Caudate nucleus (tissue), 63 donors: ENCODE measurements at places on chromosomes 12 and 14.
A peak's percentile ranks its signal among the peaks of the same experiment; 100 is the strongest.

DNA sequence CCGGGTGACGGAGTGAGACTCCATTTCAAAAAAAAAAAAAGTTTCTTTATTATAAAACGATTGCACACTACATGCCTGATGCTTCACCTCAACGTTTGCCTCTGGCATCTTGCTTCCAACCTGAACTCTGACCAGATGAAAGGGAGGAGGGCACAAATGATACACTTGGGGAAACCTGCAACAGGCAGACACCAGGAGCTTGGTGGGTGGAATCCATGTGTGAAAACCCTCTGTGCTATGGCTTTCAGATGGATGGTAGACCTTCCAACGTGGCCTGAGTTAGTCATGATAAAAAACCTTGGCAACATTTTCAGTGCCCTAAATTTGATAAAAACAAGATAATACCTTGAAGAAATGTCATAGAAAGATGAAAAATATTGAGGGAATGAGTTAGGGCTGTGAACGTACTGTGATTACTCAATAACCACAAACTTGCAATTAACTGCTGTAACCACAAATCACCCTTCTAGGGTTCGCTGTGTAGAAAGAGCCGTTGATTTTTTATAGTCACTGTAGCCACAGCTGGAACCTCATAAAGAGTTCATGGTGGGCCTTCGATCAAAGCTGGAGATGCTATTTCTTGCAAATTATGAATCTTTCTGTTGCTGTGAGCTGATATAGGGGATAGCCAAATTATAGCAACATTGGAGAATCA is 26.1 kb upstream of the GZMB start:
- no peak for DNase-seq

- DNase-seq: no peak
Observed at GRCh38 chr12:116628989-116629388, 69.8 kb downstream of the MAP1LC3B2 start.

- no peak for DNase-seq
Observed at GRCh38 chr12:39297891-39298290, 145.0 kb downstream of the KIF21A start.

- peak; percentile 97 for DNase-seq
Observed at GRCh38 chr12:76763746-76764675, at the start of gene ZDHHC17. Gene ZDHHC17 (plus strand): TSS chr12:76764115. CDS start chr12:76764237, 122 bp downstream.

DNA sequence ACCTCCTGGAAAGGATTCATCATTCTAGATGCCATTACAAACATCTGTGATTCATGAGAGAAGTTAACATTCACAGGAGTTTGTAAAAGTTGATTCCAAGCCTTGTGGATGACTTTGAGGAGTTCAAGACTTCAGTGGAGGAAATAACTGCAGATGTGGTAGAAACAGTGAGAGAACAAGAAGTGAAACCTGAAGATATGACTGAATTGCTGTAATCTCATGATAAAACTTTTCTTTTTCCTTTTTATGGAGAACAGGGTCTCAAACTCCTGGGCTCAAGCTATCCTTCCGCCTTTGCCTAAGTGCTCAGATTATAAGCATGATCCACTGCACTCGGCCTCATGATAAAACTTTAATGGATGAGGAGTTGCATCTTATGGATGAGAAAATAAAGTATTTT is 64.5 kb upstream of the GTF2A1 start:
- no peak for DNase-seq

- no peak for DNase-seq
Observed at GRCh38 chr12:112097641-112098040, 10.9 kb downstream of the NAA25 start.

GRCh38 chr14:72567226-72567625 is 326.7 kb downstream of the DPF3 start:
- DNase-seq: no peak

DNA sequence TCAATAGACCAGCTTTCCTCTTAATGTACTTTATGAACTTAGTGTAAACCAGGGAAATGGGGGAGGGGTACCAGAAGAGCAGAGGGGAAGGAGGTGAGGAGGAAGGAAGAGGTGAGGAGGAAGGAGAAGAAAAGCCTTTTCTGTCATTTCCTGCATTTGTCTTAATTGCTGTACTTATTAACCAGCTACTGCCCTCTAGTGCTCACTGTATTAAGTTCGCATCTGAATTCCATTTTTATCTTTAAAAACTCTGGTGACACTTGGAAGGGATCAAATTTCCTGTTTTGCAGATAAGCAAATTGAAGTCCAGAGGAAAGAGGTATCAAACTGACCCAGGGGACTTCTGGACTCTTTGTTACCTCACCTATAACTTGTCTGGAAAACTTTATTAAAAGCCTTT is 22.2 kb downstream of the MANSC1 start:
- DNase-seq: no peak

GRCh38 chr14:95025941-95026340 is 131.4 kb downstream of the DICER1 start:
- DNase-seq: no peak

DNA sequence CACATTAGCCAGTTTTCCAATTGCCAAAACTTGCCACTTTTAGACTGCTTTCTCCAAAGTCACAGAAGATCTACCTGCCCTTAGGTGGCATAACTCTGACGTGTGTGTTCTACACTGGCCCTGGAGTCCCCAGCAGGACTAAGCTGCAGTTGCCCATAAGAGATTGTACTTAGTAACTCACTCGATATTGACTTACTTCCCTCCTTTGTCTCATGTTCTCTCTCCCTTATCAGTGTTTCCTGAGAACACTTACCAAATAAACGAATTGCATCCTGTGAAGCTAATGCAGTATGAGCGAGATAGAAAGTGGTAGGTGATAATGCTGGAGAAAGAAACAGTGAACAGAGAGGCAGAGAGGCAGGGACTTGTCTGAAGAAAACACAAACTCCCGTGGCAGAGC is 117.2 kb downstream of the NUAK1 start:
- DNase-seq: no peak

DNA sequence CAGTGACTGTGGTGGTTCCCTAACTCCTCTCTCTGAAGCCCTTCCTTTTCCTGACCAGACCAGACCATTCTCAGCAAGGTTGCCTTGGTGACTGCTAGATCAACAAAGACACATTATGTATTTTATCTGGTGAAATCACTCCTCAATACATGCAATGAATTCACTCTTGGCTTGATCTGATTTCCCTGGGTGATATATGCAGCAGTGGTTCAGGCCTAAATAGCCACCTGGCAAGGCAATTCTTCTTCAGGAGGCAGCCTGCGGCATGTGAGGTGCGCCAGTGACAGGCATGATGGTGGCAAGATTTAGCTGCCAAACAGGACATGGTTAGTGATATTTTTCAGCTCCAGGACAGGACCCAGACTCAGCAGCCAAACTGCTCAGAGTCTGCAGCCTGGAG is 350.3 kb upstream of the CCDC196 start:
- no peak for DNase-seq

- DNase-seq: no peak
Observed at GRCh38 chr14:80663541-80663940, 278.0 kb downstream of the CEP128 start.

- DNase-seq: no peak
Observed at GRCh38 chr14:57686304-57686703, 179.6 kb downstream of the SLC35F4 start.

GRCh38 chr14:81471062-81471461 is 62.6 kb downstream of the SEL1L start:
- DNase-seq: no peak

DNA sequence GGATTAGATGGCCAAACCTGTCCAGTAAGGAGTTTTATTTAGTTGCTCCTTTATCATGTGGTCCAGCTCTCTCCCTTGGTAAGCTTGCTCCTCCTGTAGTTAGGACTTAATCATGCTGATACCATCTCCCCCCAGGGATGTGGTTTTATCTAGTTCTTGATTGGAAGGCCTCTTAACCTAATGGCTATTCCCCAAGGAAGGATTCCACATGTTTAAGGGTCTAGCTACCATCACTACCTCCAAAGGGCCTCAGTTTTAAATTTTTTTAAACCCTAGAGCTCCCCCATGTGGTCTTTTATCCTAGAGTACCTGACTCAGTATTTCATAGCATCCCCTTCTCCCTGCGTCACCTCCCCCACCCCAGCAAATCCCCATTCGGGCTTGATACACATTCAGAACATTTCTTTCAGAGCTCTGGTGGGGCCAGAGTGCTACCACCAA is 22.5 kb downstream of the MAP3K12 start:
- DNase-seq: no peak

GRCh38 chr12:4431436-4431835 is 14.2 kb downstream of the FGF6 start:
- DNase-seq: no peak

DNA sequence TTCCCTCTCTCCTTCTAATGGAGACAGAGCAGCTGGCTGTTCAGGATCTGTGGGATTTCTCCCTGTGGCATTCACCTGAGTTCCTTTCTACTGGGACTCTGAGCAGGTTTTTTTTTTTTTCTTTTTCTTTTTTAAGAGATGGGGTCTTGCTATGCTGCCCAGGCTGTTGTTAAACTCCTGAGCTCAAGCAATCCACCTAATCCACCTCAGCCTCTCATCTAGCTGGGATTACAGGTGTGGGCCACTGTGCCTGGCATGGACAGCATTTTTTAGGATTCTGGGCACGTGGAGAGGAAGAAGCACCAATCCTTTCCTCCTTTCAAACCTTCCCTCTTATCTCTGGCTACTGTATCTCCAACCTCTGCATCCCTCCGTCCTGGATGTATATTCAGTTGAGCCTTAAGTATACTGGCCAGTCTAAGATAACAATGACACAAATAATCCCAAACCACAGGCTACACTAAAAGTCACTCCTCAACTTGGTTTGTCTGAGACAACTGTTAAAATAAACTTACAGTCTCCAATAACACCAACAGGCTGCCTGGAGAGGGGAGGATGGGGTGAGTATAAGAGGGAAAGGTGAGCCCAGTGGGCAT is 16.4 kb upstream of the CELA1 start:
- DNase-seq: no peak

- no peak for DNase-seq
Observed at GRCh38 chr12:95216711-95217376, 423 bp downstream of the FGD6 start.

GRCh38 chr12:67794161-67794560 is 145.6 kb downstream of the DYRK2 start:
- DNase-seq: no peak

- no peak for DNase-seq
Observed at GRCh38 chr12:50224026-50224692, 57.0 kb upstream of the CERS5 start.

DNA sequence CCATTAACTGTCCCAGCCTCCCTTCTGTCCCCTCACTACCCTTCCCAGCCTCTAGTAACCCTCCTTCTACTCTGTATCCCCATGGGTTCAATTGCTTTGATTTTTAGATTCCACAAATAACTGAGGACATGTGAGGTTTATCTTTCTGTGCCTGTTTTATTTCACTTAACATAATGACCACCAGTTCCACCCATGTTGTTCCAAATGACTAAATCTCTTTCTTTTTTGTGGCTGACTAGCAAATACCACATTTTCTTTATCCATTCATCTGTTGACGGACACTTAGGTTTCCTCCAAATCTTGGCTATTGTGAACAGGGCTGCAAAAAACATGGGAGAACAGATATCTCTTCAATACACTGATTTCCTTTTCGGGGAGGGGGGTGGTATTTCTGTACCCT is 65.7 kb downstream of the PRKD1 start:
- no peak for DNase-seq
